Mesothelial cell of epicardium (in vitro differentiated cells): ENCODE measurements at places on chromosomes 16 and 17. TPM values are rescaled to one million over a fixed set of nuclear protein-coding genes. Genes with fewer than 3 reads are reported as not detected.

Gene DHRS7C
- not detected in 3 replicates for total RNA-seq

DNA sequence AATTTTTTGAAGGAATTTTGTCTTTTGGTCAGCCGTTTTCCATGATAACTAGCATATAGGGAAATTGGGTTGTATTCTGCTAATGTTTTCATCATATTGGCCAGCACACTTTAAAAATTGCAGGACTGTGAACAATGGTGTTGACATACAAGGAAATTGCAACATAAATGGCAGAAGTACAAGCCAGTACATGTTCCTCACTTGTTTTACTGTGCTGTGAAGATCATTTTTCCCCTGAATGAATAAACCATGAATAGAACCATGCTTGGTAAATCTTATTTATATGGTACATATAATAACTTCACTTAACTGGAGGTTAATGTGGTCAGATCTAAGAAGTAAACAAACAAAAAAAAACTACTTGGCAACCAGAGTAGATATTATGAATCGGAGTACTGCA lies 22.8 kb downstream of the OMG start:
- DNase-seq = no peak

Gene KCNJ12
- total RNA-seq = 0.53 to 0.76 TPM (median 0.54 TPM) in 3 replicates

DNA sequence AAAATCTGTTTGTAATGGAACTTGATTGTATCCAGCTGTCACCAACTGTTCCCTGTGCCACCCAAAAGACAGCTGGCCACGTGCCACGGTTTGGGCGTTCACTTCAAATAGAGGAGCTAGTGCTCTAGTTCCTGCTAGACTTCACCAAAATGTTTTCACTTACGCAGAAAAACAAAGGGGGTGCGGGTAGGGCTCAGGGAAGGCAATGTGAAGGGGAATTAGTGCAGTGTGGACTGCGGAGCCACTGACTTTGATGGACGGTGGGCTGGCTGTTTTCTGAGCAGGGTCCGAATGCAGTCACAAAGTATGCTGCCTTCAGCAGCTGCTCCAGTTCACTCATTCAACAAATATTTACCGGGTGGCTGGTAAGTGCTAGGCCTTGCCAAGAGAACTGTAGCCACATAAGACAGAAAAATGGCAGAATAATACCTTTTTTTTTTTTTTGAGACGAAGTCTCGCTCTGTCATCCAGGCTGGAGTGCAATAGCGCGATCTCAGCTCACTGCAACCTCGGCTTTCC lies 7.6 kb upstream of the CYTH1 start:
- no peak for DNase-seq

DNA sequence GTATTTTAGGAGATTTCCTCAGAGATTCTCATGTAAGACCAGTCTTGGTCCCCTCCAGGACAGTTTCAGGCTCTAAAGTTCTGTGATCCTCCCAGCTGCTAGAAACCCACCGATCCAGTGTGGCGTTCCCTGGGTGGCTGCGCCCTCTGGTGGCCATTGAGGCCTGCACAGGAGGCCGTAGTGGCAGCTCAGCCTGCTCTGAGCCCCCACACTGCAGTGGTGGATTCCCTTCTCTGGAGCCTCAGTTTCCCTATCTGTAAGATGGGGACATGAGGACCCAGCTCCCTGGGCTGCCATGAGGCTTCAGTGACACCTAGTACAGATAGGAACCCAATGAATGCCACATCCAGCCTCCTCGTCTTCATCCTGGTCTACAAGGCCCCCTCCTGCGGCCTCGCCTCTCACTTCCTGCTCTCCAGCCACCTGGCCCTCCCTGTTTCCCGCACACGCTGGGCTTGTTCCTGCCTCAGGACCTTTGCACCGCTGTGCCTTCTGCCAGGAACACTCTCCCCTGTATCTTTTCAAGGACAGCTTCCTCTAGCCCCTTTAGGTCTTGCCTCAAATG lies 16.5 kb downstream of the CCDC102A start:
- DNase-seq = peak; percentile 91

DNA sequence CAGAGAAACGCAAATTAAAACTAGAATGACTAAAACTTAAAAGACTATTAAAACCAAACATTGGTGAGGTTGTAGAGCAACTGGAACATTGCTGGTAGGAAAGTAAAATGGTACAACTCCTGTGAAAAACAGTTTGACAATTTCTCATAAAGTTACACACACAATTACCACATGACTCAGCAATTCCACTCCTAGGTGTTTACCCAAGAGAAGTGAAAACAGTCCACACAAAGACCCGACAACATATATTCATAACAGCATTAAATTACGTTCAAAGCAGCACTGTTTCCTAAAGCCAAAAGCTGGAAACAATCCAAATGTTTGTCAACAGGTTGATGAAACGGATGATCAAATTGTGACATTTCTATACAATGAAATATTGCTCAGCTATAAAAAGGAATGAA lies 26.5 kb upstream of the ALOX12 start:
- no peak for DNase-seq

- DNase-seq = peak; percentile 87
Measured at GRCh38 chr16:56193951-56194726, 2.9 kb downstream of the GNAO1 start.

Gene CA7
- not detected in 3 replicates for total RNA-seq

DNA sequence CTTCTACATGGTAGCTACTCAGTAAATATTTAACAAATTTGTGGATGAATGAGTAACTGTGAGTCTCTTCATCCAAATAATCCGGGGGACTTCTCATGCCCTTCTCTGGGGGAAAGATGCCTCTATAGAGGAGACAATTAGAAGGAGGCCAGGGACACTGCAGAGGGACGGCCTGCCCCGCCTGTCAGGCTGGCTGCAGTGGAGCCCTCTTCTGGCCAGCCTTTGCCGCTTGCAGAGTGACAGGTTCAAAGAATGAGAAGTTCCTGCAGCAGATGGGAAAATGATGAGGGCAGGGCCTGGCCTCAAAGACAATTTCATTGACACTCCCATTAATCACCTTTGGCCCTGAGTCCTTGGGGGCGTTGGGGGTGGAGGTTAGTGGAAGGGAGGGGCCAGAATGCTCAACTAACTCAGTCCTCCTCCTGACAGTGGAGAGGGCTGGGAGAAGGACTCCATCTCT lies 339.0 kb downstream of the MAF start:
- no peak for DNase-seq

- DNase-seq = no peak
Measured at GRCh38 chr17:50884439-50885311, 18.5 kb upstream of the TOB1 start.

- no peak for DNase-seq
Measured at GRCh38 chr17:81231766-81232581, 6.9 kb downstream of the TEPSIN start.

DNA sequence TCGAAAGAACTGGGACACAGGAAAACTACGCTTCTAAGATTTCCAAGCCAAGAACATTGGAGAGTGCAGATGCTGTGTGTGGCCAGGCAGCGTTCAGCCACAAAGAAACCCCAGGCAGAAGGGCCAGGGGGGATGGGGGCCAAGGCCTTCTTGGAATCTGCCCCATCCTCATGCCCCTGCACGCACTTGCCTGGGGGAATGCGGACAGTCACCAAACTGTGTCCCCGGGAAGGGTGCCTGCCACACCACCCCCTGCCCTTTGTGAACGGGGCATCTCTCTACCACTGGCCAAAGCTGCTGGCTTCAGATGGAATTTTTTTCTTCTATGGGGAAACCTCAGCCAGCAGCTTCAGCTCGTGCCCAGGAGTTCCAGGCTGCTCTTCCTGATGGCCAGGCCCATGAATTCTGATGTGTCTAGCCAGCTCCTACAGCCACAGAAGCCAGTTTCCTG lies 32.0 kb upstream of the DNAH17 start:
- DNase-seq = no peak
